Left colon (tissue), 2 donors: ENCODE measurements at places on chromosomes 4 and X. TPM values are rescaled to one million over a fixed set of nuclear protein-coding genes. Genes with fewer than 3 reads are reported as not detected.

DNA sequence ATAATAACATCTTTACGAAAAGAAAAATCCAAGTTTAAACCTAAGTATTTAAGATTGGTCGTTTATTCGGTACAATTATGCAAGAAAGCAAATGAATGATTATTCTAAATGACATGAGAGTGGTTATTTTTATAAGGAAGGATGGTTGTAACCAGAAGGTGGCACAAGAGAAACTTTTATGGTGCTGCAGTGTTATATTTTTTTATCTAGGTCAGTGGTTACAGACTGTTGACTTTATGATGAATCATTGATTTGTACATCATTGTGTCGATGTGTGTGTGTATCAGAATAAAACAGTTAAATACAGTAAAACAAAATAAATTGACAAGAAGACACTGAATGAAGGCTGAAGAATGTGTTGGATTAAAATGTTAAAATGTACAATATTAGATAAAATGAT lies 9.8 kb downstream of the DCAF8L2 start:
- no peak for DNase-seq

The EGF gene
- total RNA-seq: 3.9 TPM

DNA sequence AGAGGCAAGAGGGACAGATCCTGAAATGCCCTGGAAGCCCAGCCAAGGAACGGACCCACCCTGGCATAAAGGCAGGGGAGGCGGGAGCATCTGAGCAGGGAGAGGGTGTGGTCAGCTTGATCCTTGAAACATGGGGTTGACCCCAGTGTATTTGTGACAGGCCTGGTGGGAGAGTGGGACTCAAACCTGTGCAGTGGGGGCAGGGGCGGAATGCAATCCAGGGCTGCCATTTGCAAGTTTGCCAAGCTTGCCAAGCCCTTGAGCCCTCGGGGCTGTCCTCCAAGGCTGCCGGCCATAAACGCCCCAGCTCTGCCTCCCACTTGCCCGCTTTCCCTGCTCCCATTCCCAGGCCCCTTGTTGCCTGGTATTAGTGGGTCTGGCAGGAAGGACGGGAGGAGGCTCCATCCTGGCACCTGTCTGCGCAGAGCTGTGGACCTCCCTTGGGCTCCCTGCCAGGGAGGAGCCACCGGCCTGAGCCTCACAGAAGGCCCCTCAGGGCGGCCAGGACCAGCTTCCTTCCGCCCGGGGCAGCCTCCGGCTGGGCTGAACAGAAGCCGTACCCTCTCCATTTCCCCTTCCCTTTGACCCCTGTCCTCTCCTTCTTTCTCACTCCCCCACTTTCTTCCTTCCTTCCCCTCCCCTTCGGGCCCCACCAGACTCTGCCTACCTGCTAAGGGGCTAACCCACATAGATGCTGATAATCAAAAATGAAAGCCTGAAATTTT lies 661 bp downstream of the S100P start:
- DNase-seq: peak; percentile 27

- no peak for DNase-seq
Observed at GRCh38 chr4:31844350-31844749, 1124.2 kb downstream of the PCDH7 start.

- DNase-seq: no peak
Observed at GRCh38 chr4:130141651-130142050, 1045.7 kb downstream of the C4orf33 start.

DNA sequence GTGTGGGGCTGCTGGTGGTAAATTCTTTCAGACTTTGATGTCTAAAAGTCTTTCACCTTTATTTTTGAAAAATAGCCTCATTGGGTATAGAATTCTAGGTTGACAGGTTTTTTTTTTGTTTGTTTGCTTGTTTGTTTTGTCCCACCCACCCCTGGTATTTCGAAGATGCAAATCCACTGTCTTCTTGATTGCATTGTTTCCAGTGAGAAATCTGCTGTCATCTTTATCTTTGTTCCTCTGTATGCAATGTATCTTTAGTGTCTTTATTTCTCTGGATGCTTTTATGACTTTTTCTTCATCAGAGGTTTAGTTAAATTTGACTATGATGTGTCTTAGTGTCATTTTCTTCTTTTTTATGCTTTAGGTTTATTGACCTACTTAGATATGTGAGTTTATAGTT lies 21.3 kb upstream of the HCCS start:
- DNase-seq: no peak

- DNase-seq: no peak
Observed at GRCh38 chr4:103073792-103074438, 2.6 kb downstream of the SLC9B2 start.

DNA sequence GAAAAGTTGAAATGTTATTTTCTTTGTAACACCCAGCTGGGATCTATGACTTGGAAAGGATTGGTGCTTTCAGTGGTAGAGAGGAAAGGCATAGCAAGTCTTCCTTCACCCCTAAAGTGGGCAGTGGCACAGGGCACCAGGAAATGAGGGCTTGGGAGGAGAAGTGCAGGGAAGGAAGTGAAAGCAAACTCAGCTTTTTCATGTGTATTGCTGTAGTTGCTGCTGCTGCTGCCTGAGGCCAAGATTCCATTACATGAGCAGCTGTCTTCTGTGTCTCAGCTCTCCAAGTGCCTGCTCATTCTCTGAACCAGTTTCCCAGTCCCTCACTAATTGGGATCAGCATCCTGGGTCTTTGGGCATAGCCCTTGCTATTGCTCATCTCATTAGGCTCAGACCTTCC lies 2.6 kb downstream of the HCCS start:
- DNase-seq: no peak
